ENCODE measurements at places on chromosomes 11 and 22. TPM values are rescaled to one million over a fixed set of nuclear protein-coding genes. Genes with fewer than 3 reads are reported as not detected.

DNA sequence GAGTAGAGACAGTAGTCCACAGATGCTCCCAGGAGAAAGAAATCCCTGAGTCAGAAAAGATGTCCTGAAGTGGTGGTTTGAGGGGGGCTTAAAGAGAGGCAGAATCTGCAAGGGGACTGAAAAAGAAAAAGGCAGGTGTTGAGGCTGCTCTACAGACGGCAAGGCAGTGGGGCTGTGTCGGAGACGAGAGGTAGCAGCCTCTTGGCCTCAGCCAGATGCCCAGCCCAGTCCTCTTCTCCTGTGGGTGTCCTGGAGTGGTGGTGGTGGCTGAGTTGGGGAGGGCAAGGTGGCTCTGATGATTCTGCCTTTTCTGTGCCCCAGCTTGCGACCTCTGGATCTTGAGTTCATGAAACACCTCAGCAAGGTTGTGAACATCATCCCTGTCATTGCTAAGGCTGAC is 9.3 kb upstream of the WBP2NL start:
- no peak for DNase-seq

GRCh38 chr11:58526721-58527120 is 18.8 kb upstream of the OR5B21 start:
- no peak for DNase-seq

DNA sequence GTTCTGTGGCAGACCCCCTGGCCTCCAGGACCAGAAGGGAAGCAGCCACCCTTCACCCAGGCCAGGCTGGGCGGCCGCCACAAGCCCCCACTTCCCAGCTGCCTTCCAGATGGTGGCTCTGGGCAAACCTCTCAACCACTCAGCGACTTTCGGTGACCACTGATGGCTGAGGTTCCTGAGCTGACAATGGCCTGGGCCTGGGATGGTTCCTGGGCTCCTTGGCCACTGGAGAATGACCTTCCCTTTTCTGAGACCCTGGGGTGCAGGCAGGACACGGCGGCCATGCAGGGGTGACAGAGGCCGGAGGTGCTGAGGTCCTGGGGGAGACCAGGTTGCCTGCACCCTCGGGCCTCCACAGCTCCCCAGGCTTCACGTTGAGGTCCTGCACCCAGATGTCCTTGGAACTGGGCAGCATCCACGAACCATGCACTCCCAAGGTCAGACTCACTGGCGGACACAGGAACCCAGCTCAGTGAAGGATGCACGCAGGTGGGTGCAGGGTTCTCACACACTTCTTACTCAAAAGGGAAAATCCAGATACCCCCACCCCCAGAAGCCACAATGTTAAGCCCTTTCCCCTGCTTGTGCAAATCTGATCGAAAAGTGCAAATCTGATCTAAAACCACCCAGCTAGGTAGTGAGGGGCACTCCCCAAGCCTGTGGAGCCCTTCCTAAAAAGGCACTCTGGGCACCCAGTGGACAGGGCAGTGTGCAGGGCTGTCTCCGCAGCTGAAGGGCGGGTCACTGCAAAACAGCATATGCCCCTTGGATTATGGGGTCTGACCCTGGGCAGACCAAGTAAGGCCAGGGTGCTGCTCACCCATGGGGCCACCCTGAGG is 13.9 kb upstream of the PHLDA2 start:
- no peak for DNase-seq

- DNase-seq, result no peak
These were observed 40.4 kb upstream of the GRIK4 start for GRCh38 chr11:120471131-120471530.

GNAZ gene
- total RNA-seq, result 2.9 TPM

- no peak for DNase-seq
These were observed 25.2 kb upstream of the KCNJ11 start for GRCh38 chr11:17413414-17414316.

DNA sequence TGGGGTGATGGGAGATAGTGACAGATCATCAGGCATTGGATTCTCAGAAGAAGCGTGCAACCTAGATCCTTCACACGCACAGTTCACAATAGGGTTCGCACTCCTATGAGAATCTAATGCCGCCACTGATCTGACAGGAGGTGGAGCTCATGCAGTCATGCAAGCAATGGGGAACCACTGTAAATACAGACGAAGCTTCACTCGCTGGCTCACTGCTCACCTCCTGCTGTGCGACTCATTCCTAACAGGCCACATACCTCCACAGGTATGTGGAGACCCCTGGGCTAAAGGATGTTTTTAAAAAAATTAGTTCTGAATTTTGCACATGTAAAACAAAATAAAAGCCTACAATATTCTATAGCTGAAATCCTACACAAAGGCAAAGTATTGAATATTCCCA is 20.5 kb upstream of the TEAD1 start:
- DNase-seq, result no peak

GRCh38 chr11:128687321-128687720 is 6.6 kb upstream of the FLI1 start:
- no peak for DNase-seq
